GM23338 (cell line): ENCODE measurements at places on chromosomes 2 and 18.

- peak; percentile 28 for DNase-seq
Observed at GRCh38 chr2:42105330-42106256, 57.8 kb downstream of the PKDCC start.

DNA sequence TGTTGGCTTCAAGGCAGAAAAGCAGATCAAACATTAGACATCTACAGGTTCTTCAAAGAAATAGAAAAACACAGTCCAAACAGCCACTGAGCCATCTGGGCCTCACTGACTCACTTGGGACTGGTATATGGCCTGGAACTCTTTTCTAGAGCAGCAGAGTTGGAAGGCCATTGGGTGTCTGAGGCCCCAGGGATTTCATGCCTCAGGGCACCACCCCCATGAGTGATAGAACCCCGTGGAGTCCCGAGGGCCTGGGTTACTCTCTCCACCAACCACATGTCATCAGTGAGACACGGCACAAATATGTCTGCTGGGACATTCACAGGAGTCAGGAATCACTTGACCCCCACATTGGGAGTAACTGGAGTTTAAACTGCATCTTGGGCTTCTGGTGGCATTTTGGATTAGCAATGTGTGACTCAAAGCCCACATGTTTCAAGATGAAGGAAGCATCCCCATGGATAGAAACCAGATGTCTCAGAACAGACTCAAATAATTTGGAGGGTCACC, 44.0 kb downstream of the CAPN13 start:
- DNase-seq, result no peak

DNA sequence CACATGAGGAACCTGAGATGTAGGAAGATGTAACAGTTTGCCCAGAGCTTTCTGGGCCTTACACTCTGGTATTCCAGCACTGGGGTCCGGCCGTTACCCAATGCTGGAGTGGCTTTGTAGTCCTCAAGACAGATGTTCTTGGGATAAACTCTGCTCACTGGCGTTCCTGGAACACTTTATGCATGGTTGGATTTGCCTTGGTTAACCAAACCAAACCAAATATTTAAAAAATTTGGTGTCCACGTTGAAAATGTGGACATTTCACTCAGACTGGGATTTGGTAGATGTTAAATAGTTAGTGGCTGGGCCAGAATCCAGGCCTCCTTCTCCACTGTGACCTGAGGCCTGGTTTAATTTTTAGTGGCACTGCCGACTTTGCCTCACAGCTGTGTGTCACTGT, 81.5 kb downstream of the ACOXL start:
- no peak for DNase-seq

- no peak for DNase-seq
Observed at GRCh38 chr2:74001121-74001520, 16.4 kb downstream of the TET3 start.

- DNase-seq, result no peak
Observed at GRCh38 chr2:146239392-146240135, 1605.3 kb upstream of the ACVR2A start.

DNA sequence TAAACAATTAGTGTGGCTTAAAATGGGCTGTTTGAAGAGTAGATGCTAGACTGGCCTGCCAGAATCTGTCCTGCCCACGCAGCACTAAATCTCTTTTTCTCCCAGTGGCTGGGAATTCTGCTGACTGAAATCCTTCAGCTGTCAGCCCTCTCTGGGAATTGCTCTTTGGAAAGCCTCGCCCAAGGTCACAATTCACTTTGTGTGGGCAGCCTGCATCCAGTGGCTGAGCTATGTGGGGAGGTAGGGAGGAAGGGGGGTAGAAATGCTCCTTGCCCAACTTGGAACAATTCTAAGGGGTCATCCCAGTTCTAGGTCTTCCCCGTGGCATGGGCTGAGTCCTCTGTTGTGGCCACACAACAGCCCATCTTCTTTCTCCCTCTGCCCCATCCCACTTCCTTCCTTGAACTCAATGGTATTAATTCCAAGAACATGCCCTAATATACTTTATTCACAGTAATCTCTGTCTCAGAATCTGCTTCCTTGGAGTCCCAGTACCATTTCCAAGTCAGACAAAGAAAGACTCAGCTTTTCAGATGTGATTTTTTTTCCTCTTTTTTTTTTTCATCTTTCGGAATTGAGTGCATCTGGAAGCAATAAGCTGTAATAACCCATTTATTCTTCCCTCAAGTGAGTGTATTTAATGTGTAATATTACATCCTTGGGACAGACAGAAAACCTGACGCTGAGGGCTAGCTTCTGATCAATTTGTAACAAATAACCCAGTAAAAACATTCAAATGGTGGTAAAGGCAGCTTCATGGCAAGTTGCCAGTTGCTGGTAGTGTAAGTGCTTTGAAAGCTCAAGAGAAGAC, 189.4 kb downstream of the GPD2 start:
- DNase-seq, result no peak

- DNase-seq, result no peak
Observed at GRCh38 chr18:47987388-47987699, 56.9 kb upstream of the SMAD2 start.

- DNase-seq, result no peak
Observed at GRCh38 chr18:45715212-45715780, 8.7 kb upstream of the SLC14A1 start.

DNA sequence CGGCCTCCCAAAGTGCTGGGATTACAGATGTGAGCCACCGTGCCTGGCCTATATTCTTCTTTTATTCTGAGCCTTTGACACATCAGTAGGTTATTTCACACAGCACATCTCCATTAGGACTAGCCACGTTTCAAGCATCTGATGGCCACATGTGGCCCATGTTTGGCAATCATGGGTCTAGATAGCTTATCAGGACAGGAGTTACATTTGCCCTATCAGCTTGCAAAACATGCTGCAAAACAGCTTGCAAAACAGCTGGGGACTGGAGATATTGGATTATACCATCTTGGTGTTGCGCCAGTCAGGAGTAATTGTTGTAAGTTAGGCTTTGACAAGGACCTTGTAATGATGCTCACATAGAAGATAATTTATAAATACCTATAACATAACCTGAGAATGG, 94.9 kb downstream of the GBX2 start:
- DNase-seq, result no peak
